Stimulated activated CD4-positive, alpha-beta T cell treated with anti-CD3 and anti-CD28 coated beads, Interleukin-15, amount 100 ng/mL, for 1 hour (primary cell): ENCODE measurements at places on chromosomes 4 and X.

- no peak for DNase-seq
These were observed 380.4 kb downstream of the GPM6A start for GRCh38 chr4:175431694-175432093.

DNA sequence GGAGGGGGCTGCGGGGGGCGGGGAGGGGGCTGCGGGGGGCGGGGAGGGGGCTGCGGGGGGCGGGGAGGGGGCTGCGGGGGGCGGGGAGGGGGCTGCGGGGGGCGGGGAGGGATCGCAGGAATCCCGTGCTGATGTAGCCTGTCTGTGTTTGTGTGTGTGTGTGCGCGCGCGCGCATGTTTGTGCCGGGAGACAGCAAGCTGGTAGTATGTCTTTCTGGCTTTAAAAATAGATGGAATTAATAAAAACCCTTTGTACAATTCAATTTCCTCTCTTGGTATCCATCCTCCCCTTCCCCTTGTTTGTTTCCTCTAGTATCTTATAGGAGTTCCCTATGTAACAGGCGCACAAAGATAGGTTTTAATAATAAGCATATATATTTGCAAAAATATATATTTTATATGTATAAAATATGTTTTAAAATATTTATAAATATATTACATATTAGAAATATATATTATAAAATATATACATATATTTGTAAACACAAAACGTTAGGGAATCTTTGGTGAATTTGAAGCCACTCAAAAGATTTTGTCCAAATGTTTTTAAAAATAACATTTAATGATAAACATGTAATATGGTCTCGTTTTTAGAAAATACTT lies 782 bp downstream of the ARHGAP24 start:
- no peak for DNase-seq

DNA sequence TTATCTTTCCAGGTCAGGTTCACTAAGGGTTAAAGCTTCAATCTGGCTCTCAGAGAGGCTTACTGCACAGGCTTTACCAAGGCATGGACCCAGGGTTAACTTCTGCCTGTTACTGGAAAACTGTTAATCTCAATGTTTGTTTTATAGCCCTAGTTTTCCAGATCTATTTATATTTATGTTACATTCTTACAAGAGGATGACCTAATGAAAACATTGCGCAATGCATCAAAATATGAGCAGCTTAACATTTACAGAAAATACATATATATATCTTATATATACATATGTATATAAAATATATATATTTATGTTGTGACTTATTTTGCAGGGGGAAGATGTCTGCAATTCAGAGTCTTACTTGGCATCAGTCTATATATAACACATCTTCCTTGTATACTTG lies 112.3 kb downstream of the PCDH19 start:
- no peak for DNase-seq

- DNase-seq, result no peak
These were observed 41.6 kb downstream of the ZCCHC12 start for GRCh38 chrX:118865231-118865630.
